Mesothelial cell of epicardium (in vitro differentiated cells): ENCODE measurements at places on chromosomes 4 and X. TPM values are rescaled to one million over a fixed set of nuclear protein-coding genes. Genes with fewer than 3 reads are reported as not detected.

Gene ARHGEF38
- total RNA-seq, result 0.22 to 0.69 TPM (median 0.36 TPM) in 3 replicates

Gene CSAG2
- not detected in 3 replicates for total RNA-seq

Gene ADGRG2
- 0.98 to 1.0 TPM (median 0.99 TPM) in 3 replicates for total RNA-seq

Gene SATL1
- total RNA-seq, result 0.56 to 0.72 TPM (median 0.58 TPM) in 3 replicates

Gene HDX
- 12.6 to 13.1 TPM (median 12.9 TPM) in 3 replicates for total RNA-seq

Gene ATP8A1
- total RNA-seq, result 13.0 to 15.7 TPM (median 14.0 TPM) in 3 replicates

Gene TNIP2
- total RNA-seq, result 23.8 to 25.9 TPM (median 25.0 TPM) in 3 replicates

Gene ZNF718
- total RNA-seq, result 10.1 to 11.1 TPM (median 10.8 TPM) in 3 replicates

Gene HSFX3
- not detected in 3 replicates for total RNA-seq

Gene RAI2
- total RNA-seq, result 1.8 to 2.2 TPM (median 2.2 TPM) in 3 replicates

Gene ZBTB49
- total RNA-seq, result 8.4 to 9.5 TPM (median 8.6 TPM) in 3 replicates

Gene CITED1
- 1.4 to 2.8 TPM (median 1.6 TPM) in 3 replicates for total RNA-seq

Gene SHROOM3
- total RNA-seq, result 57.1 to 62.7 TPM (median 58.4 TPM) in 3 replicates

Gene ZAR1
- total RNA-seq, result 2.3 to 3.1 TPM (median 3.1 TPM) in 3 replicates

Gene MAGEA6
- total RNA-seq, result not detected in 3 replicates

Gene IGFBP7
- 98.5 to 114 TPM (median 107 TPM) in 3 replicates for total RNA-seq

Gene GAGE12H
- not detected in 3 replicates for total RNA-seq

Gene ADH7
- total RNA-seq, result not detected in 3 replicates

Gene CYBB
- 0.05 to 0.38 TPM (median 0.07 TPM) in 3 replicates for total RNA-seq

Gene IQCM
- total RNA-seq, result 0.75 to 0.94 TPM (median 0.78 TPM) in 3 replicates

Gene RAB40A
- 0.78 to 1.5 TPM (median 1.3 TPM) in 3 replicates for total RNA-seq

Gene GYPB
- total RNA-seq, result not detected in 3 replicates

Gene CFAP99
- 0.11 TPM in 1 of 3 replicates, not detected in the others for total RNA-seq

Gene FAM47A
- not detected in 3 replicates for total RNA-seq

Gene ANKRD37
- total RNA-seq, result 3.5 to 3.7 TPM (median 3.5 TPM) in 3 replicates

Gene SULT1E1
- 118 to 122 TPM (median 121 TPM) in 3 replicates for total RNA-seq

Gene HELQ
- 13.7 to 14.8 TPM (median 14.6 TPM) in 3 replicates for total RNA-seq

Gene GASK1B
- 28.3 to 29.1 TPM (median 29.0 TPM) in 3 replicates for total RNA-seq

Gene GAGE12F
- not detected in 3 replicates for total RNA-seq

Gene TNIP3
- 0.27 to 0.51 TPM (median 0.27 TPM) in 3 replicates for total RNA-seq

Gene PUDP
- total RNA-seq, result 41.4 to 45.6 TPM (median 44.5 TPM) in 3 replicates

Gene SPANXN3
- total RNA-seq, result not detected in 3 replicates

Gene IRAK1
- total RNA-seq, result 64.9 to 73.4 TPM (median 69.1 TPM) in 3 replicates

Gene PABPC1L2B
- total RNA-seq, result not detected in 3 replicates

Gene LINC00632
- total RNA-seq, result 283 to 308 TPM (median 293 TPM) in 3 replicates

Gene ASB9
- 1.3 to 2.1 TPM (median 1.3 TPM) in 3 replicates for total RNA-seq

Gene CFAP47
- 0.27 to 0.54 TPM (median 0.34 TPM) in 3 replicates for total RNA-seq

Gene PDGFC
- total RNA-seq, result 80.5 to 86.0 TPM (median 83.5 TPM) in 3 replicates

Gene UXT
- total RNA-seq, result 70.1 to 71.5 TPM (median 71.4 TPM) in 3 replicates

Gene TBL1X
- total RNA-seq, result 32.5 to 34.5 TPM (median 32.7 TPM) in 3 replicates

Gene AMTN
- total RNA-seq, result not detected in 3 replicates

Gene GSPT2
- total RNA-seq, result 14.9 to 15.9 TPM (median 15.6 TPM) in 3 replicates

Gene AMBN
- total RNA-seq, result 0.14 to 0.36 TPM (median 0.22 TPM) in 3 replicates

Gene ADH1A
- not detected in 3 replicates for total RNA-seq

Gene FAT4
- total RNA-seq, result 58.5 to 61.1 TPM (median 60.2 TPM) in 3 replicates

Gene MAGEA11
- not detected in 3 replicates for total RNA-seq

Gene ZMYM3
- 97.4 to 97.9 TPM (median 97.6 TPM) in 3 replicates for total RNA-seq

Gene DHRSX
- total RNA-seq, result 43.5 to 46.0 TPM (median 44.3 TPM) in 3 replicates

Gene PABPC1L2A
- total RNA-seq, result not detected in 3 replicates
